ENCODE measurements at places on chromosomes 7 and 10.

DNA sequence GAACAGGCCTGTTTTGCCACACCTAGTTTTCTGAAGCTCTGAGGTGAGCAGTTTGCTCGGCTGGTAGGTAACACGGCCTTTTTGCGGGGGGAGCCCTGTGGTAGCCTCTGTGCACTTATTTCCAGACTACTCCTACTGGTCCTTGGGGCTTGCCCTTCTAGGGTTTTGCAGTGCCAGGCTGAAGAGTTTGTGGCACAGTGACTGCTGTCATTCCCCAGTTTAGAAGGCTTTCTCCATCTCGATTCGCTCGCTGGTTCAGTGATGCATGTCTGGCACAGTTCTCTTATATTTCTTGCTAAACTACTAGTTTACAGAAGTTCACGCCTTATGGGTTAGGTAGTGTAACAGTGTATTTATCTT is 711 bp downstream of the KIF20B start:
- no peak for DNase-seq

GRCh38 chr10:111338035-111338434 is 261.2 kb downstream of the ADRA2A start:
- DNase-seq: no peak

DNA sequence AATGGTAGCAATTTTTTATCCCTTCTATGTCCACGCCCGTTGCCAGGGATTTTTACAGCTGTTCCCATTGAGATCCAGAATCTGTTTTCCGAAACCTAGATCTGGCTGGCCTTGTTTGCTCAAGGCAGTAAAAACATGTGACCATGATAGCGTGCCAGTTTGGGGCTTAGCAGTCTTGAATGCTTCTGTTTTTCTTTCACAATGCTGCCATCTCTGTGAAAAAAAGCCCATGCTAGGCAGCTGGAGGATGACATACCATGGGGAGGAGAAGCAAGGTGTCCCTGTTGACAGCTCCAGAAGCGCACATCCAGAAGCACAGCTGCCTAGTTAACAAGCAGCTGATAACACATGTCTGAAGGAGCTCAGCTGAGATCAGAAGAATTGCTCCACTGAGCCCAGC is 2.2 kb upstream of the ZNF92 start:
- no peak for DNase-seq

DNA sequence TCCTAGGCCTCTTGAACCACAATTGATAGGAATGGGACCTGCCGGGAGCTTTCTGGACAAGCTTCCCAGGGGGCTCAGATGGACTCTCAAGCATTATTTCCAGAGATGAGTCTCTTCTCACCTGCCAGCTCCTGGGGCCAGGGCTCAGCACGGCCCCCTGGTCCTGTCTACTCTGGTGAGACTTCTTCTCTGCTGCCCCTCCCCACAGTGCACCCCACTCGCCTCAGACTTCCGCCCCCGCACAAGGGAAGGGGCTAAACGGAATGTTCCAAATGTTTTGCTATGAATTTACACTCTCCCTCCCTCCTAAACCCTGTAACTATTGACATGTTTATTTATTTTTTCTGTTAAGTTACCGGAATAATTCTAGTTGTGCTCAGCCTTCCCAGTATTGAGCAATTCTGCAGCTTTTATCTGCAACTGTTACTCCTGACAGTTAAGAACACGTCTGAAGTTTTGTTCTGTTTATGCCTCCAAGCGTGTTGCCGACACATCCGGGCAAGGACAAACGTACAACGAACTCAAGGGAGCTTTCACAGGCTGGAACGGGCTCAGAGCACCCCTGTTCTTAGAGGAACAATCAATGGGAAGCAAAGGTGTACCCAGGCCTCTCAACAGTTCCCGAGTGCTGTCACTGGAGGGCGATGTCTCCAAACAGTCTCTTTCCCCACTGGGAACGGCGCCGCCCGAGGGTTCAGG is 55.2 kb downstream of the FHIP2A start:
- peak; percentile 64 for DNase-seq

- DNase-seq: no peak
Observed at GRCh38 chr7:127704211-127704610, 52.2 kb downstream of the SND1 start.

- DNase-seq: no peak
Observed at GRCh38 chr10:52146766-52147165, 167.3 kb upstream of the DKK1 start.

DNA sequence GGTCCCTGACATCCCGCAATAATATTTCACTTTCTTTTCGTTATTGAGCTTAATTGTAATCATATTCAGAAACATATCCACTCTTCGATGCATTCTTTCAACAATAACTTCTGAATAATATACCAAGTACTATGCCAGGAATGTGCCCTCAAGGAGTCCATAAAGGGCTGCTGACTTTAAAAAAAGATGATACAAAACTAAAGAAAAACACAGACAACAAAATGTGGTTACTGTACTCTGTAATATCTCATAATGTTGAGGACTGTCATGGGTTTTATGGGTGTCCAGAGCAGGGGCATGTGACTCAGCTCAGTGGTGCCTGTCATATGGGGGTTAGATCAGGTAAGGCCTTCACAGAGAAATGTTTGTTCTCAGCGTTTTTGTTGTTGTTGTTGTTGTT is 73.7 kb downstream of the ARL4A start:
- no peak for DNase-seq

DNA sequence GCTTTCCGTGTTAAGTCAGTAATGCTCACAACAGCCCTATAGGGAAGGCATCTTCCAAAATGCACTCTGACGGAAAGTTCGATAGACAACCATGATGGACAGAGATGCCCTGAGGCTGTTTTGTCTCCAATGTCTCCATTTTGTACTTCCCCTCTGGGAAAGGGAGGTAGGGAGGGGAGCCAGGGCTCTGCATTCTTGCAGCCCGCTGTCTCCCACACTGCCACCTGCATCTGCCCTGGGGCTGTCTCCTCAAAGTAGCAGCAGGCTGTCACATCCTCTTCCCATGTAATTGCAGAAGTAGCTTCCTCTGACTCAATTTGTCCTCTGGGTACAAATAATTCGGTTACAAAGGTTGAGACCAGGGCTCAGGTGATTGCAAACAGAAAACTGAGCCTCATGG is 131.4 kb downstream of the GPAM start:
- DNase-seq: no peak

- DNase-seq: no peak
Observed at GRCh38 chr7:18762189-18762588, 266.6 kb downstream of the HDAC9 start.

DNA sequence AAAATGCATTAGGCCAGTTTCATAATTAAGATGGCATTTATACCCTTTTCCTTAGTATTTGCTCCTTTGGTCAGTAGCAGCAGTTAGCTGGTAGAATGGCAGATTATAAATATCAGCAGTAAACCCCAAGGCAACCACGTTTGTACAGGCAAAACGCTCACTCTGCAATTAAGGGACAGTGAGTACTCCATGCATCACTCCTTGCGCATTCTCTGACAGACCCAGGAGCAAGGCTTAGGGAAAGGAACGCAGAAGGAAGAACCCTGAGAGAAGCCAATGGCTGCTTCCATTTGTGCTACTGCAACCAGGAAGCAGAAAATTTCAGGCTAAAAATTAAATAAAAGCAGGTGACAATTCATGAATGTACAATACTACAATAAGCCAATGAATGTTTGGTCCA is 12.9 kb downstream of the ETV1 start:
- no peak for DNase-seq

DNA sequence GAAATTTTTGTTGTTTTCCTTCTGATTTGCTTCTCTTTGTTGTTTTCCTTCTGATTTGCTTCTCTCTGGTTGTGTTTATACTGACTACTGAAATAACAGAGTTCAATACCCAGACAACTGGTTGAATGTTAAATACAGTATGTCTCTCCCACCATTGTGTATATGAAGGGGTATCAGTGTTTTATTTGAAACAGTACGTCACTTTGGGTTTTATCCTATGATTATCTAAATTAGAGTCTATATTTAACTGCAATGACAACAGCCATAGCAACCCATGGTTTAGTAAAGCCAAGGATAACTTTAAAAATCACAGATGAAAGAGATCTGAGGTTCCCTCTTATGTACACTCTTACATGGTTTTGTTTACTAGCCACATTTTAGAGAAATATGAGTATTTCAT is 141.3 kb downstream of the GNAT3 start:
- no peak for DNase-seq

GRCh38 chr7:37690206-37690605 is 6.6 kb downstream of the GPR141 start:
- no peak for DNase-seq

GRCh38 chr7:29875741-29876140 is 69.4 kb downstream of the WIPF3 start:
- DNase-seq: no peak

DNA sequence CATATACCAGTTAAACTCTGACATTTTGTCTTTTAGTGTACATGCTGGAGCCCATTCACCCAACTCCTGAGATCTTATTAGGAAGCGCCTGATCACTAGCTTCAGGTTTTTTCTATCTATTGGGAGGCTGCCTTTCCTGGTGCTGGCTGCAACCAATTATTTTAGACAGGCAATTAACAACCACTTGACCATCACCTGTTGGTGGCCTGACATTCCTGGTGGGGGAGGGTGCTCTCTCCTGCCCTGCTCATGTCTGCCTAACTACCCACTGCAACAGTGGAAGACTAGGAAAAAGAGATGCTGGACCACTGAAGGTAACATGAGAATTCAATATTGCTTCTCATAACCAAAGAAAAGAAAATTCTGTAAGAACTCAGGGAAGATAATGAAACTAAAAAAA is 190.3 kb upstream of the GRM3 start:
- DNase-seq: no peak

DNA sequence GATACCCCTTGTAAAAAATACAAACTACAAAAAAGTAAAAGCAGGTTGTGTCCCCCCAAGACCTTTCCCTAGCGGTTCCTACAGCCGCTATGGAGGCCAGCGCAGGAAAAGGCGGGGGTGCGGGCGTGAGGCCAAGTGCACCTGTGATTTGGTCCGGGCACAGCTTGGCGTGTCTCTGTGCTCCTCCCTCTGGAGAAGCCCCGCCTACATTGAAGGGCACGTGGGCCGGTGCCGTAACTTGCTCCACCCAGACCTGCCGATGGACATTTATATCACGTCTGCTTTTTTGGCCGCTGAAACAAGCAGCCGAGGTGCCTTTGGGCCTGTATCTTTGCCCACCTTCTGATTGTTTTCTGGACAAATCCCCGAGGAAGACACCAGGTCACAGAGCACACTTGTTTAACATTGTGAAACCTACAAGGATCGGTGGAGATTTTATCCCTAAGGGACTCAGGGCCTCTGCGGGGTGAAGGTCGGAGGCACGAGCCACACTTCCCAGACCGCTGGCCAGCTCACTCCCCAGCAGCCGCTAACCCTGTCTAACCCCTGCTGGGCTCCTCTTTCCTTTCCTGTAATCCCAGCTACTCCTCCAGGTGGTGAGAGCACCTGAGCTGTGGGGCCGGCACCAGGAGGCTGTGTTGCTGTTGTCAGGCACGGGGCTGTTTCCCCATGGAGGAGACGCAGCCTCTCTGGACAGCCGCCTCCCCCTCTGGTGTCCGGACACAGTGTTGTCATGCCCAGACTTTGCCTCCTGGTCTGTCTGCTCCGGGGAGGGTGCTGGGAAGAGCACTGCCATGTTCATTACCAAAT is 18.8 kb upstream of the INPP5A start:
- DNase-seq: peak; percentile 81

DNA sequence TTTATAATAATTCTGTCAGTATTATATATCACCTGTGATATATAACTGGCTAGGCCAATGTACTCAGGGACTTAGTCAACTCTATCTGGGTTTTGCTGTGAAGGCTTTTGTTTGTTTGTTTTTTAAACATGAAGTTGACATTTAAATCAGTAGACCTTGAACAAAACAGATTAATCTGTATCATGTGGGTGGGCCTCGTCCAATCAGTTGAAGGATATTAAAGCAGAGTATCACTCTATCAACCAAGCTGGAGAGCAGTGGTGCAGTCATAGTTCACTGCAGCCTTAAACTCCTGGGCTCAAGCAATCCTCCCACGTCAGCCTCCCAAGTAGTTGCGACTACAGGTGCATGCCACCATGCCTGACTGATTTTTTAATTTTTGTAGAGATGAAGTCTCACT is 870.2 kb downstream of the TYW1 start:
- DNase-seq: no peak

DNA sequence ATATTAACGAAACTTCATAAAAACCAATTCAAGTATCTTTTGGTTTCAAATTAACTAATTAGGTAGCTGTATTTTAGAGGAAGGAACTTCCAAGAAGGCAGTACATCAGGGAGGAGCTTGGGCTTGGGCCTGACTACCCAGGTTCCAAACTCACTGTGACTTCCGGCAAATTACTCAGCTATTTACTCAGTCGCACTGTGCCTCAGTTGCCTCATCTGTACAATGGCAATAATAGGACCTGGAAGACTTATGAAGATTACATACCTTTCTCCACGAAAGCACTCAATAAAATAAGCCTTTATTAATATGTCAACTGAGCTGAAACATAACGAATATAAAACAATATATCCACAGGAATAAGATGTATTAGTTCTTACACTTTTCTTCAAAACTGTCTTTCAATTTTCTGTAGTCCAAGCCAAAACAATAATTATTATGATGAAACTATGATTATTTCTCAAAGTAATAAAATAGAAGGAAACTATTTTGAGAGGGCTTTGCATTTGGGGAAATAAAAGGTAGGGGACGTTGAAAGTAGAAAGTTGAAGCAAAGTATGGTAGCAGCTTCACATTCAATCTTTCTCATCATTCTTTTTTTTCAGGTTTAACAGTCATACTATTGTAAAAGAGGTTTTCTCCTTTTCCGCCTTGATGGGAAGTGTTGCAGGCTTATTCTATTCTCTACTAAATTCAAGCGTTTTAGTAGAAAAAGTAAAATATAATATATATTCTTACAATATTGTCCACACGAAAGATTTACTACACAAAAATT is 10.5 kb upstream of the EBLN1 start:
- no peak for DNase-seq

- no peak for DNase-seq
Observed at GRCh38 chr7:156473476-156474240, 166.9 kb upstream of the RNF32 start.

- no peak for DNase-seq
Observed at GRCh38 chr10:74947781-74948401, 121.5 kb downstream of the KAT6B start.

DNA sequence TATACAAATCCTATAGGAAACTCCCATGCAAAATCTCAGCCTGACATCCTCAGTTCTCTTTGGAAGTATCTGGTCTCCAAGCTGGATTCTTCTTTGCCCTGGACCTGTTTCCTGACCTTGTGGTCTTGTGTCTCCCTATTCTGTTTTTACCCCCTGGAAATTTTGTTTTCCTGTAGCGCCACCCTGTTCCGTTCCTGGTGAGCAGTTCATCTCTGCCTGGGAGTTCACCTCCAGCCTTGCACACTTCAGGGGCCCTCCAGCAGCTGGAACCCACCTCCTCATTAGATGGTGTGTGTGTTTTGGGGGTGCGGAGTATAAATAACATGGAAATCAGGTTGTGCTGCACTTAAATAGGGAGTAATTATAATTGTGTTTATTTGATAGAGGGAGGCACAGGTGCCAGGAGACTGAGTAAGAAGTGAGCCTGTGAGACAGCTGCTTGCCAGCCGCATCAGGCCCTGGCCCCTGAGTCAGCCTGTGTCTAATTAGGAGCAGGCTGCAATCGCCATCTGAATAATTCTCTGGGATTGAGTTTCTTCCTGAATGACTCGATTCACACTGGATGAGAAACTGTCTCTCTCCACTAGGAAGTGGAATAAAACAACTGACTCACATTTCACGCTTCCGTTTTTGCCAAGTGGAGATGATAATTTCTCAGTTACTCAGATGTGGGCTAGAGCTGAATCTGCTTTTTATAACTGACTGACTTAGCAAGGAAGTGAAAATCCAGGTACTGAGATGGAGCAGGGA is 69.4 kb upstream of the HECTD2 start:
- no peak for DNase-seq
